ENCODE measurements at places on chromosomes 1 and 21.
A peak's percentile ranks its signal among the peaks of the same experiment; 100 is the strongest.

- no peak for DNase-seq
Observed at GRCh38 chr1:209583408-209583807, at the start of gene CAMK1G. Gene CAMK1G (plus strand): TSS chr1:209583714. CDS start chr1:209594984, 11,270 bp downstream.

GRCh38 chr1:150543500-150544143 is 5.6 kb upstream of the ADAMTSL4 start:
- no peak for DNase-seq

DNA sequence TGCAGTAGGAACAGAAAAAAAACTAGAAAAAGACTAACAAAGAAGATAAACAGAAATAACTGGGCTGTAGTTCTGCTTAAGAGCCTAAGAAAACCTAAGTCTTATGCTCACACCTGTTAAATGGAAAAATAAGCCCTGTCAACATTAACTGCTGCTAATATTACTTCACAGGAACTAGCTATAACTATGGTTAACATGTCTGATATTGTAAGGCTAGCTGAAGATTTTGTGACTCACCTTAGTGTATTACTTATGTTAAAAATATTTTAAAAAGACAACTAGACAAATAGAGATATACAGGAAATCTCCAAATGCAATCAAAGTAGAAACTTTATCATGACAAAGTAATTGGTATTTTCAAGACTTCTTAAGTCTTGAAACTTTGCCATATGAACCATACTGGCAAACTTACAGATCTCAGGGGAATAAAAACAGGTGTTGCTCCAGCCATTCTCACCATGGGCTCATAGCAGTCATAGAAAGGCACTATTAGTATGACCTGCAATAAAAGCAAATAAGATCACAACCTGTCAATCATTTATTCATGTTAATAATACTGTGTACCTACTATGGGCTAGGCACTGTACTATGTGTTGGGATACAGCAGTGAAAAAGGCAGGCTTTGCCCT is 30.7 kb downstream of the KYAT3 start:
- DNase-seq = no peak

DNA sequence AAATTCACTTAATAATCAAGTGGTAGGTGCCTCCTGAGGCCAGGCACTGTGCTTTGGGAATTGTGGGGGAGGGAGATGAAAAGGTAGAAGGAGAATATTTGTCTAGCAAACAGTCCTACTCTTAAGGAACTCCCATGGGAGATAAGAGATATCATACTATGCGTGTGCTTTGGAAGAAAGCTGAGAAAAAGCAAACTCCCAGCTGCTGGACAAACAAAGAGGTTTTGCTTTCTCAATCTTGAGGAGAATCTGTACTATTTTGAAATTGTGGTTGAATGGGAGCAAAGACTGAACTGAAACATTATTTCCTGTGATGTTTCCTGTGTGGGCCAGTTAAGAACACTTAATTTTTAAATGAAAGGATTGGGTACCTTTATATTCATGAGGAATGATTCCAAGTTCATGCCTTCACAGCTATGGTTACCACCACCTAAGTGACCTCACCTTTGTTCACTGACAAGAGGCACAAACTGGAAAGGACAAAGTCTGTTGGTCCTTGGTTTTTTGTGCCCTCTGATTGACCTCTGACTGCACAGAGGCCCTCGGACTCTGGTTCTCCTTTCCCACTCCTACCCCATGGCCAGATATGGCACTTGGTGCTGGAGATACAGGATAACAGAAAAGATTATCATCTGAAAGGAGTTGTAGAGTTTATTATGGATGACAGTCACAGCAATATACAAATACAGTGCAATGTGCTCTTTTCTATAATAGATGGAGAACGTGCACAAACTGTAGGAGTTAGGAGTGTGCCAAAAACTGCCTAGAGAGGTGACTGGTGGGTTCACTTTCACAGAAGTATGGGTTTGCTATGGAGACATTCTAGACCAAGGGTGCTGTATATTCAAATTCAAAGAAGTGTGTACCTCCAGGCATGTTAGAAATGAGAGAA is 1.6 kb downstream of the CD53 start:
- no peak for DNase-seq

DNA sequence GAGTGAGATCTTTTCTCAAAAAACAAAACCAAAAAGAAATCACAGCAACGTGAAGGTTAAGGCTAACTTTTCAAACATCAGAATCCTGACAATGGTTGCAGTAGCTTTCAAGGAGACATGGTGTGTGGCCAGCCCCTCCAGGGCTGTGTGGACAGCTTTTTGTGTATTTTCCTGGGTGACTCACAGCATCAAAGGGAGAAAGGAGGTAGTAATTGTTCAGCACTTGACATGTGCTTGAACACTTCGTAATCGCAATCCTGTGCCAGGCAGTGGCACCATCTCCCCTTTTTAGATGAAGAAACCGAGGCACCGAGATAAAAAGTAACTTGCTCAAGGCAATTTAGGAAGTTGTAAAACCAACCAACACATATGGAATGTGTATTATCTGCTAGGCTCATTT is 10.3 kb downstream of the NBL1 start:
- DNase-seq = no peak

DNA sequence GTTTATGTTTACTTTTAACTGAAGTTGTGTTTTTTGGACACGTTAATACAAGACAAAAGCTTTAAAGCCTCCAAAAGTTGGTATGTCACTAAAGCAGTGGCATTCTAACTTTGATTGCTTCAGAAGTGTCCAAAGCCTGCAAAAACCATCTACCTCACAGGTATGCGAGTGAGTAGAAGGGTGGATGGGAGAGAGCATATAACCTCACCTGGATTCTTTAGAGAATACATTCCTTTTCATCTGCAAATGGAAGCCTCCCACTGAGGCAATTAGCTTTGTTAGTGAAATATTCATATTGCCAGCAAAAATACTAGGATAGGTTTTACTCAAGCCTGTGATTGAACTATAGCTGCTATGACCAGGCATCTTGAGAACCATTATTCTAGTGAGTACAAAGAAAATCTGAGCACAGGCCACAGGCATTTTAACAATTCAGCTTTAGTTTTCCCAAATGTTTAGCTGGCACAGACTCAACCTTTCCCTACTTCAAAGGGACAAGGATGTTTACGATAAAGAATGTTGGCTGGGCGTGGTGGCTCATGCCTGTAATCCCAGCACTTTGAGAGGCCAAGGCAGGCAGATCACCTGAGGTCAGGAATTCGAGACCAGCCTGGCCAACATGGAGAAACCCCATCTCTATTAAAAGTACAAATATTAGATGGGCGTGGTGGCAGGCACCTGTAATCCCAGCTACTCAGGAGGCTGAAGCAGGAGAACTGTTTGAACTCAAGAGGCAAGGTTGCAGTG is 39.7 kb downstream of the MAP3K21 start:
- DNase-seq = no peak

DNA sequence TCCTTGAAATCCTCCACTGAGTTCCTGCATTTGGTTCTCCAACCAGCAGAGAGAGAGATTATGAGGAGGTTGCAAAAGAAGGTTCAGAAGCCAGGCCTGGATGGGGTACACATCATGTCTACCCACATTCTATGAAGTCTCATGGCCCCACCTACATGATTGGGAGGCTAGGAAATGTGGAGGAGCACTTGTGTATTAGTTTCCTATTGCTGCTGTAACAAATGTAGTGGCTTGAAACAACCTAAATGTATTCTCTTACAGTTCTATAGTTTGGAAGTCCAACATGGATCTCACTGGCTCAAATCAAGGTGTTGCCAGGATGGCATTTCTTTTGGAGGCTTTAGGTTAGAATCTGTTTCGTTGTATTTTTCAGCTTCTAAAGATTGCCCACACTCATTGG is 134.2 kb upstream of the ZNF648 start:
- no peak for DNase-seq

DNA sequence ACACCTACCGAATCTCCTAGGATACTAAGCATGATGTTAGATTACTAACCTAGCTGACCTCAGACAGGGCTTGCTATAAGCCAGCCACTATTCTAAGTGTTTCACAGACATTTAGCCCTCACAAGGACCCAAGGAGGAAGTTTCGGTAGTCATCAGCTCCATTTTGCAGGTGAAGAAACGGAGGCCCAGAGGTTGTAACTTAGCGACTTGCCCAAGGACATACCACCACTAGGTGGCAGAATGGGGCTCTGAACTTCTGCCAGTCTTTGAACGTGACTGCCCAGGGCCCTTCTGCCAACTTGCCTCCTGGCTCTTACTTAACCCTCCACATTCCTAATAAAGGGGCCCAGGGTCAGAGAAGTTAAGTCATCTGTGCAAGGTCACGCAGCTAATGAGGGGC is 283.5 kb downstream of the C1orf94 start:
- peak; percentile 29 for DNase-seq

GRCh38 chr1:51285055-51285454 is 45.3 kb downstream of the TTC39A start:
- no peak for DNase-seq

DNA sequence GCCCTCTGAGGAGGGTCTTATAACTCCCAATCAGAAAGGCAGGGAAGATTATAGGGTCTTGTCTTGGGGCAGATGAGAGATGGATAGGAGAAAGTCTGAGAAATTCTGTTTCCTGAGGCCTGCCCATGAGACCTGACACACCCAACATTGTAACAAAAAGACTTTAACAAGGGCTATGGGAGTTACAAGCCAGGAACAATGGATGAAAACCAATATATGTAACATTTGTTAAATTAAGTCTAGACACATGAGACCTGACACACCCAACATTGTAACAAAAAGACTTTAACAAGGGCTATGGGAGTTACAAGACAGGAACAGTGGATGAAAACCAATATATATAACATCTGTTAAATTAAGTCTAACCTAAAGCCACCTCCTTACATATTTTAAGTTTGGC is 21.8 kb downstream of the NRDC start:
- no peak for DNase-seq

- peak; percentile 15 for DNase-seq
Observed at GRCh38 chr1:47482786-47483185, 44.9 kb downstream of the FOXD2 start.

DNA sequence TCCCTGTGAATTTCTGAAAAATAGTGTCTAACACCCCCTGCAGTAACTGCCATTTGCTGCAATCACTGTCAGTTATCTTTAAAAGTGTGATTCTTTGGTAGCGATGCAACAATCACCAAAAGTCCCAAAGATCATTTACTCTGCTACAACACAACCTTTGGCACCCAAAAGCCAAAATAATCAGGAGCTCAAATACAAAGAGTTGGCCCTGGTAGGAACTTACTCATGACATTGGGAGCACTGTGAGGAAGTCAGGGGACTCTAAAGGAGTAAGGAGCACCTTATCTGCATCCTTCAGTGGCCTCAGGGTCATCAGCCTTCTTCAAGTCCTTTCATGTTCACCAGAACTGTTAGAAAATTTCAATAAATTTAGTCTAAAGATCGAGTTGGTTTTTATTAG is 54.6 kb downstream of the SLC16A1 start:
- DNase-seq = peak; percentile 15

GRCh38 chr1:223242382-223242955 is 99.4 kb upstream of the TLR5 start:
- no peak for DNase-seq

GRCh38 chr1:56925193-56925592 is 40.6 kb downstream of the C8B start:
- no peak for DNase-seq

DNA sequence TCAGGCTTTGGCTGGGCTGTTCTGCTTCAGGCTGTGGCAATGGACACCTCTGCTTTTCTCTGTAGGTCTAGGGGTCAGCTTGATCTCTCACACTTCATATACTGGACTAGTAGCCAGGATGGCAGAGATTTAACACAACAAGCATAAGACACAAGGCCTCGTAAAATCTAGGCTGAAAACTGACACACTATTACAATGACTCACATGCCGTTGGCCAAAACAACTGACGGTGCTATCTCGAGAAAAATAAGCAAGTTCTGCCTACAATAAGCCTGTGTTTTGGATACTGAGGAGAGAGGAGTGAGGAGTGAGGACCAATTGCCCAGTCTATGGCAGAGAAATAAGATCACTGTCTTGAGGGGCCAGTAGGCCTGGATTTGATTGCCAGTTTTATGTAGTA is 840.7 kb upstream of the ADAMTS5 start:
- DNase-seq = no peak

GRCh38 chr1:55707196-55707595 is 492.0 kb upstream of the USP24 start:
- DNase-seq = no peak

DNA sequence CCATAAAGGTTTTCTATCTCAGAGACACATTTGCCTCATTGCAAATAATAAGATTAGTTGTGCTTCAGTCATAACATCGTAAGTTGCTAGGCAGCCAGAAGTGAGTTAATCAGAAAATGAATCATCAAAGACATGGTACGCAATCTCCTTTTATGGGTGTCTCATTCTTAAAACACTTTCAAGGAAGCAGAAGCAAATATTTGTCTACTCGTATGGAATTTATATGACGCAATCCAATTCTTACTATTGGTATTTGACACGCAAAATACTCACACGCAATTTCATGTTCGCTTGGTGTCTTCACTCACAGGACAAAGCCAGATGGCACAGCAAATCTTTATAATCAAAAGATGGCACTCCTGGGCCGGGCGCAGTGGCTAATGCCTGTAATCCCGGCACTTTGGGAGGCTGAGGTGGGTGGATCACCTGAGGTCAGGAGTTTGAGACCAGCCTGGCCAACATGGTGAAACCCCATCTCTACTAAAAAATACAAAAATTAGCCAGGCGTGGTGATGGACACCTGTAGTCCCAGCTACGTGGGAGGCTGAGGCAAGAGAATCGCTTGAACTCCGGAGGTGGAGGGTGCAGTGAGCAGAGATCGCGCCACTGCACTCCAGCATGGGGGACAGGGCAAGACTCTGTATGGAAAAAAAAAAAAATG is 56.4 kb downstream of the HLCS start:
- DNase-seq = peak; percentile 97

DNA sequence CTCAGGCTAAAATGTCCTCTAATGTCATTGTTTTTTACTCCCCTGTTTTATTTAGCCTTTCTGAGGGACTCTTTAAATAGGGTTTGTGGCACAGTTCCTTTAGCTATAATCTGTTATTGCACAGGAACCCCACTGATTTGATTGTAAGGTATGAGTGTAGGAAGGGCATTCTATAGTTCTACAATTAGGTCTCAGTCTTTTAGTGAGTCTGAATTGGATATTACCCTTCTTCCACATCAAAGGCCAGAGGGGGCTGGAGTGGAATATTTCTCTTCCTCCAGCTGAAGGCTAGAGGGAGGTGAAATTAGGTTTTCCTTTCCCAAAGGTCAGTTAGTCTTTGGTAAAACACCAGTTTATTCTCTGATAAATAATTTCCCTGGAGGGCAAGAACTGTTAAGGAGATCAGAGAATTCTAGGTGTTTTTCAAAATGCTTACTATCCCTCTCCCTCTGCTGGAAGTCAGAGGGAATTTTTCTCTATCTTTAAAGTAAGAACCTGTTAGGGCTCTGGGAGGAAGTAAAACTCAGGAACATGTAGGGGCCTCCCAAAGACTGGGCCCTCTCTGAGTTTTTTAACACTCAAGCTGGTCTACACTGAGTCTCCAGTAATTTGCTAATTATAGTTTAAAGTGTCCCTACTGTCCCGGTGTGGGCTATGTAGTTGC is 176.3 kb upstream of the ZNHIT6 start:
- peak; percentile 32 for DNase-seq

Measured in dermis blood vessel endothelial cell (primary cell).